Hepatocyte (in vitro differentiated cells): ENCODE measurements at places on chromosomes 1 and 21. TPM values are rescaled to one million over a fixed set of nuclear protein-coding genes. Genes with fewer than 3 reads are reported as not detected.

CORT gene
- total RNA-seq = 0.13 TPM in 1 of 2 replicates, not detected in the other

DNA sequence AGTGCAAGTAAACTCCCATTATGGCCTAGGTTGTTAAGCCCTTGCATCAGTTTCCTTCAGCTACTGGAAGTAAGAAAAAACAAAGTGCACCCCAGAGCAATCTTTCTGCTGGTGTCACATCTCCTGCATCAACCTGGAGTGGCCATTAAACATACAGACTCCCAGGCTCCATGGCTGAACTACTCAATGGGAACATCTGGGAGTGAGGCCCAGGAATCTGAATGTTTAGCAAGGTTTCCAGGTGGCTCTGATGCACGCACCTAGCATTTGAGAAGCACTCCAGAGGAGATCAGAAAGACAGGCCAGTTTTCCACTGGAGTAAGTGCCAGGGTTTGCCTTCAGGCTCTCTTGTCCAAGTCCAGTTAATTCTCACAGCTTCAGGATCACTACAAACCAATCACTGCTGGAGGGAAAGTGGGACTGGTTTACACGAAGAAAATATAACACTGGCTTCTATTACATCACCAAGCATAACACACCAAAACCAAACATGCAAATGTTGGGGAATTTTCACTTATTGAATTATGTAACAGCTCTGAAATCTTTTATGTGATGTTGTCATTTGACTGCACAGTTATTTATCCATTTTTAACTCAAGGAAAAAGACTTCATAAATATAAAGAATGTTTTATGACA is 22.3 kb upstream of the ABCA4 start:
- no peak for DNase-seq

DNA sequence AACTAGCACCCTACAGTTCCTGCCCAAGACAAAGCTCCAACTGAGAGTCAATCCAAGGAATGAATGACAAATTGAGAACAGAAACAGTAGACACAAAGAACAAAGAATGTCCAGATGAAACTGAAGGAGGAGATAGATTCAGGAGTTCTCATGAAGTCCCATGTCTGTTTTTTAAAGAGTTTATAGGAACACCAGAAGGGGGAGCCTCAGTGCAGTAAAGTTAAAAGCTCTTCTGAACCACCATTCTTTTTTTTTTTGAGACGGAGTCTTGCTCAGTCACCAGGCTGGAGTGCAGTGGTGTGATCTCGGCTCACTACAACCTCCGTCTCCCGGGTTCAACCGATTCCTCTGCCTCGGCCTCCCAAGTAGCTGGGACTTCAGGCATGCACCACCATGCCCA is 323.6 kb downstream of the MRPL39 start:
- DNase-seq = peak; percentile 54

GRCh38 chr21:18403735-18404450 is at the start of gene TMPRSS15:
Gene TMPRSS15, minus strand, starts transcription at chr21:18403785. Its CDS starts 163 bp downstream, at chr21:18403622.
- DNase-seq = no peak

GRCh38 chr1:109478806-109479205 is 4.9 kb upstream of the ATXN7L2 start:
- DNase-seq = peak; percentile 72

DCDC2B gene
- not detected in 2 replicates for total RNA-seq

DNA sequence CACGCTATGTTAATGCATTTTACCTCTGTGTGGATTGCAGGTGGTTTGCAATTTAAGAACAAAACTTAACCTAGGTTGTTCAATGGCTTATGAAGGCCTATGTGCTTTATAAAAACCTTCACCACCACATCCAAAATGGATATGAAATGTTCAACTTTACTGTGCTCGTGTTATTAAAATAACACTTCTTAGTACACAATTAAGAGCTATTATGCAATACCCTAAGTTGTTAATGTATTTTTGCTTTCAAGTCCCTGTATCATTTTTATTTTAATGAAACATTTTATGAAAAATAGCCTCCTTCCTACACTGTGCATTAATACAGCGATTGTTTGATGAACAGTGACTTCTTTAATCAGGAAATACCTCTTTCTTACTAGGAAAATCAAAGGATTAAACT is 12.0 kb downstream of the NCAM2 start:
- no peak for DNase-seq

- no peak for DNase-seq
Measured at GRCh38 chr21:46208761-46209721, 19.5 kb downstream of the LSS start.

FH gene
- total RNA-seq = 84.5 and 96.7 TPM in 2 replicates

ZNF687 gene
- total RNA-seq = 16.8 and 19.9 TPM in 2 replicates

DNA sequence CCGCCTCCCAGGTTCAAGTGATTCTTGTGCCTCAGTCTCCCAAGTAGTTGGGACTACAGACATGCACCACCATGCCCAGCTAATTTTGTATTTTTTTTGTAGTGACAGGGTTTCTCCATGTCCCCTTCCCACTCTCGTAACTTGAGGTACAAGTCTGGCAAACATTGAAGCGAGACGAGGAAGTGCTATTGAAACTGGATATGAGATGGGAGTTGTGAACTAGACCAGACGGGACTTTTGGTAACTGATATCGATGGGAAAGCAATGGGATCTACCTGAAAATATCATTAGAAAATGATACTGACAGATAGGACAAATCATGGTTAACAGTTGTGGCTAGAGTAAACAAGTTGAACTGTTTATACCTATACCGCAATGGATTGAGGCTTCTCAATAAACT is 95.2 kb upstream of the TRABD2B start:
- DNase-seq = no peak
